Stimulated activated CD4-positive, alpha-beta T cell treated with anti-CD3 and anti-CD28 coated beads, Interleukin-12 subunit alpha, Interleukin-12 subunit beta, amount 100 ng/mL, for 24 hours (primary cell): ENCODE measurements at places on chromosomes 12 and 14.

GRCh38 chr12:20128928-20129327, 239.4 kb upstream of the PDE3A start:
- no peak for DNase-seq

- no peak for DNase-seq
Observed at GRCh38 chr12:106583242-106584103, 669 bp downstream of the RFX4 start.

DNA sequence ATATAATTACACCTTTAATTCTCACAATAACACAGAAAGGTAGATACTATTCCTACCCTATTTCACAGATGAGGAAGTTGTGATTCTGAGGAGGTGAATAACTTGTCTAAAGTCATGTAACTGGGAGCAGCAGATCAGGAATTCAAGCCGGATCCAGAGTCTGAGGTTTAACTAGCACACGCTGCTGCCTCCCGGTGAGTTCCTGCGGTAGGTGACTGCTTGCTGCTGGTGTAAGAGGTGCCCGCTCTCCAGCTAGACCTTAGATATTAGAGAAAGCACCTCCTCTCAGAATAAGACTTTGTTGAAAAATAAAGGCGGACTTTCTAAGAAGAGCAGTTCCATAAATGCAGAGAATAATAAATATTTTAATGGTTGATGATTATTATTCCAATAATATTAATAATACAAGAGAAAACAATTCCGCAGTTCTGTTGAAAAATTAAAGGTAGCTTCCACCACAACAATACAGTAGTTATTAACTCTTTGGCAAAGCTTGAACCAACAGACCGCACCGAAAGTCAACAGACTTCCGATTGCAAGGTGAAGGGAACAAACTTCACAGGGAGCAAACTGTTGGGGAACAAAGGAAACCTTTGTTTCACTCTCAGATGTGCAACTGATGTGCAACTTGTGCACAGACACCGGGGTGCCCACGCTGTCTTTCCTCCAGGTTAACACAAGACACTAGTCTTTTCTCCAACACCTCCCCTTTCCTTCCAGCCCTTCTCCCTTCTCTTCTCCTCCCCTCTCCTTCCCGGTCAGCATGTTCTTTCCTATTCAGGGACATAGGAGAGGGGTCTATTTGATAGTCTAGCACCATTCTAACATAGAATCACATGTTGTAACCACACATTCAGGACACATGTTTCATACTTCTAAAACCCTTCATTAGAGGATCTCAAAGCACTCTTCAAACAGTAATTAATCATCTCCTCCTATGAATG, 73.2 kb upstream of the EGLN3 start:
- DNase-seq, result no peak

- DNase-seq, result no peak
Observed at GRCh38 chr12:45547822-45548221, 181.7 kb upstream of the ARID2 start.

- DNase-seq, result no peak
Observed at GRCh38 chr14:102917056-102917385, 5.4 kb upstream of the AMN start.

- no peak for DNase-seq
Observed at GRCh38 chr12:58161773-58162172, 220.4 kb downstream of the ATP23 start.

GRCh38 chr12:27577688-27578087, 53.7 kb downstream of the PPFIBP1 start:
- no peak for DNase-seq

DNA sequence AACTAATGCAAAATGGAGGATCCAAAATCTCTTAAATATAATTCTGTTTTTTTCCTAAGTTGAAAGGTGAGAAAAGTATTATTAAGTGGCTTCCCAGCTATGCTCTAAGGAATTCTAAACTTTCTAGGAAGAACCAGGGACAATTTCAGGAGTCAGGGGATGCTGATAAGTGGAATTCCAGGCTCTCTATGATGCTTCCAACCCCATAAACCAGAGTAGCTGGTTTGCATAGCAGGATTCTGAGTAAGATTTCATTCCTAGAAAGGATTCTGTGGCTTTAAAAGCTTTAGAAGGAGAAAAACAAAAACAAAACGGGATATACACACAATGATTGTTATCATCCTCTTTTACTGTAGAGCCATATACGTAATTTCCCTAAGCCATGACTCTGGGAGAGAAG, 93.9 kb downstream of the SLC16A7 start:
- no peak for DNase-seq

- DNase-seq, result no peak
Observed at GRCh38 chr12:9221483-9221882, 13.3 kb upstream of the PZP start.

GRCh38 chr14:34383839-34384238, 78.2 kb downstream of the SPTSSA start:
- no peak for DNase-seq

DNA sequence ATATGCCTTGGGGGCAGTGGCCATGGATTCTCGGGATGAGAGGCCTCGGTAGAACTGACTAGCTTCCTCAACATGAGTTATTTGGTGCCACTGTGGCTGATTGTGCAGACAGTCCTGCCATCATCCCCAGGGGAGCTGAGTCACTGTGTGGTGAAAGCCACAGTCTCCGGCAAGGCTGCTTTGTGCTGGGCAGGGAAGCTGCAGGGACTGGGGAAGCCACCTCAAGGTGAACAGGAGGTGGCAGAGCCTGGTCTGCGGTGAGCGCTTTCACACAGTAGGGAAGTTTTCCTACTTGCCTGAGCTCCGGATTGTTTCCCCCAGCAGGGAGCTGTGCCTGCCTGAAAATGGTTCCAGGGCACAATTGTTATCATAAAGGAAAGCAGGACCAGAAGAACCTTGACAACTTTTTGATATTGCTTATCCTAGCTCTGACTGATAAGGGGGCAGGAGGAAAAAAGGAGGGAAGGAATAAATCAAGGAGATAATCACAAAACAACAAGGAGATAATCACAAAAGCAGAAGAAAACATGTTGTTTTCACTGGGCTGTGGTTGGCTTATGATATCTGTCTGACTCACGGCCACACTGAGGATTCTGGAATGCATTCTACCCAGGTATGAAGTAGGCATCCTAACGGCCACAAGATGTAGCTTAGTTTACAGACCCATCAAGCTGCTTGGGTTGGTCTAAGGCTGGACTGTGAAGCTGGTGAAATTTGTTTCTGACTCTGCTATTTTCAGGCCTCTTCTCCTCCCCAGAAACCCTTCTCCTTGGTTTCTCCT, 32.2 kb upstream of the GNG2 start:
- DNase-seq, result peak; percentile 60

GRCh38 chr12:57887631-57888408, 41.3 kb upstream of the CTDSP2 start:
- no peak for DNase-seq

- DNase-seq, result no peak
Observed at GRCh38 chr12:325906-326305, 63.2 kb downstream of the KDM5A start.

DNA sequence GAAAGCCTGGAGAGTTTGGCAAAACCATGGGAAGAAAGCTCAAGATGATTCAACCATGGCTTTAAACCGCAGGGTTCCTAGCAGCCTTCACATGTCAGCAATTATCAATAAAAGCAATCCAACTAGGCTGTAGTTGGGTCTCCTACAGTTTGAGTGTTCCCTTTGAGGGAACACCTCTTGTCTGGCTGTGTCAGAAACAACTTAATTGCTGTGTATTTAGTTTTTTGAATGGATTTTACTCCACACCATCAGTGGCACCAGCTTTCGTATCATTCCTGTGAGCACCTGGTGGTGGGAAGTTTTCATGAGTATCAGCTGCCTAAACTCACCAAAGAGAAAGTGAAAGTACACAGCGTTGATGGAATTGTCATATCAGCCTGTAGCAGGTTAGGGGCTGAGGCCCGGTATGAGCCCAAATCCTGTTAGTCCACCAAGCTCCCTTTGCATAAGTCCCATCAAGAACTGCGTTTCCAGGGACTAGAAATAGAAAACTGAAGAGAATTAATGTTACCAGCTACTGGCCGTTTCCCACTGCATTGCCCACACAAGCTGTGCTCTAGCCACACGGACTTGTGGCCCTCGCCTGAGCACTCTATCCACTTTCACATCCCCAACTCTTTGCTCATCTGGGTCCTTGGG, 10.9 kb upstream of the IL26 start:
- DNase-seq, result no peak

DNA sequence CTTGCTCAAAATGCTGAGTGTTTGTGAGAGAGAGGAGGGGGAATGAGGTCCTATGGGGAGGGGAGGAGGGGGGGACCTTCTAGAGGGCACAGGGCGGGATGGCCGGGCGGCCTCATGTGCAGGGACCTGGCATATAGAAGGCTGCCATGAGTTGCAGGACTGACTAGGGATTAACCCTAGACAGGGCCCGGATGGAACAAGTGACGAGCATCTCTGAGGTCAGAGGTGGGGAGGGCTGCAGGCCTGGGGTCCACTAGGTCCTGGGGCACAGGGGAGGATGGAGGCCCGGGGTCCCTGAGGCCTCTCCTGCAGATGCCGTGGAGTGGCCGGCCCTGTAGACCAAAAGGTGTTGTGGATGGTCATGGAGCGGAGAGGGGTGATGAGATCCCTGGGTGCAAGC, 104.0 kb upstream of the EIF5 start:
- no peak for DNase-seq

DNA sequence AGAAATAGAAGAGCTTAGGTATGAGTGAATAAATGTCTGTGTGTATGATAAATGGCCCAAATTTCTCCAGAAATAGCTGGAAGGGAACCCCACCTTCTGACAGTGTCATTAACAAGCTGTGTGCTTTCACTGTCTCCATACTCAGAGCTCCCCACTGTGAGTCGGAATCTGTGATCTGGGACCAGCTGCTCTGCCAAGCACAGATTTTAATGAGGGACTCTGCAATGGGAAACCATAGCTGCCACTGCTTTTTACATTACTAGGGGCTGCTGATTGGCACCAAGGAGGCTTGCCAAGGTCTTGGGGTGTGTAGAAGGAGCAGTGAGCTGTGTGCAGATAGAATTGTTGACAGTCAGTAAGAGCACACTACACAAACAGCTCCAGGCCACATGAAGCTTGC, 244.2 kb upstream of the CCDC196 start:
- DNase-seq, result no peak

GRCh38 chr12:6471989-6472360, 1.5 kb upstream of the VAMP1 start:
- no peak for DNase-seq

GRCh38 chr14:88551980-88552431, 2.8 kb downstream of the PTPN21 start:
- no peak for DNase-seq

- no peak for DNase-seq
Observed at GRCh38 chr12:50296554-50296953, 13.2 kb upstream of the LIMA1 start.

DNA sequence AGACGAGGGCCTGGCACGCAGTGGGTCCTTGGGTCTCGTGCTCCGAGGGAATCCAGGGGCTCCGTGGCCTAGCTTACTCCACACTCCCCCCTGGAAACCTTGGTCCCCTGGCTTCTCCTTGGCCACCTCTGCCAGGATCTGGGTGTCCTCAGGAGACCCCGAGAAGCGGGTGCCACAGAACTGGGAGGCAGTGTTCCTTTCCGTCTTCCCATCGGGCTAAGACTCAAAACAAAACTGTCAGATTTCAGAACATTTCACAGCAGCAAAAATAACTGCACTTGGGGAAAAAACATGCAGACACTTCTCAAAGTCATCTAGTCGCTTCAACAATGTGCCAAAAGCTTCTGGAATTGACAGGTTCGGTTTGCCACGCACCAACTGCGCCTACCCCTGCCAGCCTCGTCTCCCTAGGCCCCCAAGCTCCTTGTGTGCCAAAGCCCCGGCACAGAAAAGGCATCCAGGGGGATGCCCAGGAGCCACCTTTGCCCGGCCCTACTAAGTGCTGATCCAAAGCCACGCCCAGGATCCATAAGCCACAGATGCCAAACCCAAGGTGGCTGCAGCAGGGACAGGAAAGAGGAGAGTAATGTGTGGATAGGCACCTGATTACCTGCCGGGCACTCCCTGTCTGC, 58.4 kb upstream of the DIO3 start:
- DNase-seq, result no peak

DNA sequence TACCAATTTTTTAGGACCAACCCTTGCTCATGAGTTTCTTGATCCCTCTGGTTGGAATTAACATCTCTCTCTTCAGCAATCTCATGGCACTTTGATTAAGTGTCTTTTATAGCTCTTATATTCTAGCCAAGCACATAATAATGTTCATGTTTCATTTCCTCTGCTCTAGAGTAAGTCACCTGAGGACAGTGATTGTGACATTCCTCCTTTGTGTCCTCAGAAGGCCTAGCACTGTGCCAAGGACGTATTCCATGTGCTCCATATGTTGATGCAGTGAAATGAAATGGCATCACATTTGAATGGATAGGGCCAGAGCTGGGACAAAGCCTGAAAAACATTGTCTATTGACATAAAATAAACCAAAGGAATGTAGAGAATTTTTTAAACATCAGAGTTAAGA, 322.8 kb upstream of the PRICKLE1 start:
- DNase-seq, result no peak

- DNase-seq, result no peak
Observed at GRCh38 chr12:81359736-81360135, 281.9 kb downstream of the ACSS3 start.

- DNase-seq, result no peak
Observed at GRCh38 chr12:122012184-122012583, 9.5 kb upstream of the BCL7A start.

DNA sequence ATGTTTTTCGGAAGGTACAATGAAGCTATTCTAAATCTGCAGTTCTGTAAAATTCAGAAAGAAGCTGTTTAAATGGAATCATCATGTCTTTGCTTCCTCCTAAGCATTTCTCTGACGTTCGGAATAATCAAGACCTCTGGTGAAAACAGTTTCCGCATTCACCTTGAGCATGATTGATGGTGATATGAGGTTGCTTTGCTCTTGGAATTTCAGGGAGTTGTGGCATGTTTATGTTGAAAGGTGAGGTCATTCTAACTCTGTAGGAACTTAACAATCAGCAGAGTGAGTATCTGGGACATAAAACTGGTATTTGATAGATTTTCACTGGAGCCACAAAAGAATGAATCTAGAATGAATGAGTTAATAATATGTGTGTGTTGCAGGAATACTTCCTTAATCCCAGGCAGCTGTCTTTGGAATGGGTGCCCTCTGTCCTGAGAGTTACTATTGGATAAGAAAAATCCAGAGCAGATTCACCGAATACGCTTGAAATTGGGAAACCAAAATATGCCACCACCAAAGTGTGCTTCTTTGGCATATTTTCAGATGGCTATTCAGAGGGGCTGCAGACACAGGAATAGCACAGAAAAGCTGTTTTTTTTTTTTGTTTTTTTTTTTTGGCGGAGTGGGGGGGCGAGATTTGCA, 599.1 kb downstream of the CCER1 start:
- DNase-seq, result no peak

- DNase-seq, result no peak
Observed at GRCh38 chr14:68730348-68730747, 62.5 kb downstream of the ZFP36L1 start.

DNA sequence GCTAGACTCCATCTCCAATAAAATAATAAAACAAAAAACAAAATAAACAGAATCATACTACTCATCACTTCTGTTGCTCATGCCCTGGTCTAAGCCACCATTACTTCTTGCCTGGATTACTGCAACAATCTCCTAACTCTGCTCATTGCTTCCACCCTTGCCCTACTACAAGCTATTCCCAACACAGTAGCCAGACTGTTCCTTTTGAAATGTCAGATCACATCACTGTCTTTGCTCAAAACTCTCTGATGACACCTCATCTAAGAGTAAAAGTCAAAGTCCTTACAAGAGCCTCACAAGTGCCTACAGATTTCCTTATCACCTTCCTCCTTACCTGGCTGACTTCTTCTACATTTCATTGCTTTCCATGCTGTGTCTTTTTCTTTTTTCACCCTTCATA, 10.0 kb downstream of the FBXO33 start:
- no peak for DNase-seq

GRCh38 chr12:115449526-115449925, 765.6 kb upstream of the TBX3 start:
- DNase-seq, result no peak
